ENCODE measurements at places on chromosomes 11 and 22. TPM values are rescaled to one million over a fixed set of nuclear protein-coding genes. Genes with fewer than 3 reads are reported as not detected.

Gene IGLL1
- total RNA-seq = not detected

Gene MAJIN
- total RNA-seq = not detected

Gene ACR
- total RNA-seq = not detected

Gene TBX1
- 42.6 TPM for total RNA-seq

Gene USH1C
- not detected for total RNA-seq

Gene CNGA4
- not detected for total RNA-seq

Gene TMEM191C
- total RNA-seq = 0.75 TPM

Gene FOLH1
- not detected for total RNA-seq

Gene OVCH2
- total RNA-seq = not detected

Gene BEST1
- 1.8 TPM for total RNA-seq

Gene CHRDL2
- not detected for total RNA-seq

Gene CARD10
- 7.3 TPM for total RNA-seq

Gene IFITM1
- total RNA-seq = 14.3 TPM

Gene ABTB2
- 7.0 TPM for total RNA-seq

Gene LRRC32
- 2.0 TPM for total RNA-seq

Gene EFEMP2
- total RNA-seq = 141 TPM

Gene TSGA10IP
- not detected for total RNA-seq

Gene NCF4
- total RNA-seq = not detected

Gene CRYBB3
- not detected for total RNA-seq

Gene BDNF
- 2.8 TPM for total RNA-seq

Gene TRPM5
- total RNA-seq = not detected

Gene ARHGAP8
- 1.9 TPM for total RNA-seq

Gene CAT
- 80.7 TPM for total RNA-seq

Gene PRSS23
- 105 TPM for total RNA-seq

Gene OR51E2
- total RNA-seq = not detected

Gene DDTL
- total RNA-seq = not detected

Gene POLR2L
- 91.9 TPM for total RNA-seq

Gene GALNT18
- total RNA-seq = 3.3 TPM

Gene C11orf52
- 1.7 TPM for total RNA-seq

Gene PIK3C2A
- 26.9 TPM for total RNA-seq

Gene SMIM38
- 0.08 TPM for total RNA-seq

Gene TRIM48
- total RNA-seq = not detected

Gene MRGPRX3
- not detected for total RNA-seq

Gene ANO5
- total RNA-seq = not detected

Gene P2RY6
- total RNA-seq = 1.1 TPM

Gene NRIP3
- total RNA-seq = 7.0 TPM

Gene AMOTL1
- total RNA-seq = 77.3 TPM

Gene FAT3
- total RNA-seq = 1.0 TPM

Gene PKDREJ
- total RNA-seq = not detected

Gene TMEM132A
- 76.1 TPM for total RNA-seq

Gene CAVIN3
- total RNA-seq = 124 TPM

Gene TRIM29
- not detected for total RNA-seq

Gene CSKMT
- 3.2 TPM for total RNA-seq

Gene KRTAP5-2
- total RNA-seq = not detected

Gene SCGB1C1
- not detected for total RNA-seq

Gene SIAE
- 14.8 TPM for total RNA-seq

Gene OR52E1
- total RNA-seq = not detected

Gene NAV2
- 16.3 TPM for total RNA-seq
